ENCODE measurements at places on chromosomes 2 and 18.

- no peak for DNase-seq
Observed at GRCh38 chr18:45449418-45450227, 165.7 kb upstream of the SLC14A2 start.

GRCh38 chr2:152827944-152828343 lies 109.5 kb downstream of the ARL6IP6 start:
- DNase-seq = no peak

GRCh38 chr2:218371983-218372350 lies 10.1 kb upstream of the SLC11A1 start:
- DNase-seq = no peak

DNA sequence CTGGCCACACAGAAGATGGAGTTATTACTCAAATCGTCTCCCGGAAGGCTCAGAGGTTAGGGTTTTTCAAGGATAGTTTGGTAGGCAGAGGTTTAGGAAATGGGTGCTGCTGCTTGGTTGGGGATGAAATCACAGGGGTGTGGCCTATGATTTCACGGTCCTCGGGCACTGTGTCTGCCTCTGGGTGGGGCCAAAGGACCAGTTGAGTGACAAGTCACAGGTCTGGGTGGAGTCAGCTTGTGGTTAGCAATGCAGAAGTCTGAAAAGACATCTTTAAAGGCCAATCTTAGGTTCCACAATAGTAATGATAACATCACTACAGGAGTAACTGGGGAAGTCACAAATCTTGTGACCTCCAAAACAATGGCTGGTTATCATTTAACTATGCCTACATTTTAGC lies 387.8 kb downstream of the ZNF521 start:
- no peak for DNase-seq

DNA sequence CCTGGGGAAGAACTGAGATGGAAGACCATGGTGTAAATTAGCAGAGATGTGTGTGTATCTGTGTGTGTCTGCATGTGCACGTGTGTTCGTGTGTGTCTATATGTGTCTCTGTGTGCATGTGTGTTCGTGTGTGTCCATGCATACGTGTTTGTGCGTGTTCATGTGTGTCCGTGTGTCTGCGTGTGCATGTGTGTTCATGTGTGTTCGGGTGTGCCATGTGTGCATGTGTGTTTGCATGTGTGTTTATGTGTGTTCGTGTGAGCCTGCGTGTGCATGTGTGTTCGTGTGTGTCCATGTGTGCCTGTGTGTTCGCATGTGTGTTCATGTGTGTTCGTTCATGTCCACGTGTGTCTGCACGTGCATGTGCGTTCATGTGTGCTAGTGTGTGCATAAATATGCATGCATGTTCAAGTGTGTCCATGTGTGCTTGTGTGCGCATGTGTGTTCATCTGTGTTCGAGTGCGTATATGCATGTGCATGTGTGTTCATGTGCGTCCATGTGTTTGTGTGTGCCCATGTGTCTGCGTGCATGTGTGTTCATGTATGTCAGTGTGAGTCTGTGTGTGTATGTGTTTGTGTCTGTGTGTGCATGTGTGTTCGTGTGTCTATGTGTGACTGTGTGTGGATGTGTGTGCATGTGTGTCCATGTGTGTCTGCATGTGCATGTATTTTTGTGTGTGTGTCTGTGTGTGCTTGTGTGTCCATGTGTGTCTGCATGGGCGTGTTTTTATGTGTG lies 3.1 kb downstream of the NEU2 start:
- no peak for DNase-seq

DNA sequence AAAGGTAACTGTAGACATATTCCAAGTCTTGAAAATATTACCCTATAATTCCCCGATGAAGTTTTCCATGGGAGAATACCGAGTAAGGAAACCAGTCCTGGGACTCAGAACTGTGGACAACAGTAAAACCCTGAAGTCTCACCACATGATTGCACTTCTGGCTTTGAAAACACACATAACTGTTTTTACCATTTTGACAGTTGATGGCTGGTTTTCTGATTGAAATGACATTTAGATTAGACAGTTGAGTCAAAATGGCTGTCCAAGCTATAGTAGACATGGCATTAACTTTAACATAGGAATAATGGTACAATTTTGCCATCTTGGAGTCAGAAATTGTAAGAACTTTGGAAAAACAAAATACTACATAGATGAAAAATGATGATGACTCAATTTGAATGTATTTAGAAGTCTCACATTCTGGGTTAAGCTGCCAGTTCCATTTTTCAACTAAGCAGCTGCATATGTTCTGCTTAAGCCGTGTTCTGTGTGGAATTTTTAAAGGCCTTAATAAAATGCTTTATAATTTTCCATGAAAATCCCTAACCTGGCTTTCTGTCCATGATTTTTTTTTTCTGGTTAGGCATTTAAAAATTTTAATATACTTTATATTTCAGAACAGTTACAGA lies 38.3 kb upstream of the WIPF1 start:
- DNase-seq = no peak

- no peak for DNase-seq
Observed at GRCh38 chr2:211439011-211439410, 882.6 kb downstream of the CPS1 start.

- DNase-seq = no peak
Observed at GRCh38 chr2:39608686-39609441, 56.9 kb upstream of the TMEM178A start.

DNA sequence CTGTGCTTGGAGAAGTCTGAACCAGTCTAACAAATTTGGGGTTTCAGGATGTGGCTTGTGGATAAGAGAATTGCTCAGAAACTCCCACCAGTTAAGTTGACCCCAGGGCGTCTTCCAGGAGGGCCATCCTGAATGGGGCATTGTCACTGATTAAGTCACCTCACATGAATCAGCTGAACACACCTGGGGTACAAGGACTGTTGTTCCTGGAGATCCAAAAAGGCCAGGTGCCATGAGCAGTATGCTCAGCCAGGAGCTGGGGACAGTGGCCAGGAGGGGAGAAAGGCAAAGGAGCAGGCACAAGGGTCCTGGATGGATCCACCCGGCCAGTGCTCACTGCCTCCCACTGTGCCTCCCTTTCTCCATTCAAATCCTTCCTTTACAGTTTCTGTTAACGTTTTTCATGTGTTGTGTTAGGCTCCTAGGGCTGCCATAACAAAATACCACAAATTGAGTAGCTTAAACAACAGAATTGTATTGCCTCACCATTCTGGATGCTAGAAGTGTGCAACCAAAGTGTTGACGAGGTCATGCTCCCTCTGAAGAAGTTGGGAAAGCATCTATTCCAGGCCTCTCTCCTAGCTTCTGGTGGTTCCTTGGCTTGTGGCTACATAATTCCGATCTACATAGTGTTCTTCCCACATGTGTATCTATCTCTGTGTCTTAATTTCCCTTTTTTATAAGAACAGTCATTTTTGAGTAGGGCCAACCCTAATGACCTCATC lies 33.4 kb downstream of the TRABD2A start:
- DNase-seq = no peak

GRCh38 chr2:108536133-108536780 lies 2.0 kb downstream of the LIMS1 start:
- DNase-seq = no peak

- no peak for DNase-seq
Observed at GRCh38 chr2:157324331-157324843, 1.2 kb downstream of the ERMN start.

GRCh38 chr18:25062720-25063119 lies 289.2 kb downstream of the ZNF521 start:
- DNase-seq = no peak

DNA sequence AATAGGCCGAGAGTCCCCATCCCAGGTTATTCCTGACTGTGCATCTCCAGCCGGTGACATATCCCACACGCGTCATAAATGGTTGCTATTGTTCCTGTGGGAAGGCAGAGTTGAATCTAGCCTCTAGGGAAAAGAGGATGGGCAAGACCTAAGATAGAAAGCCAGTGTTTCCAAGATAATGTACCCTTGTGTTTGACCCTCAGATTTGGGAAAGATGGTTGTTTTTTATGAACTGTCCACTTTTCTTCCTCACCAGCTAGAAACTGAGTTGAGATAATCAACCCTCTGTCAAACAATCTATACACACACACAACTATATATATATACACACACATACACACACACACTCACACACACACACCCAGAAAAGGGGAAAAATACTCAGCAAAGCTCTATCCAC lies 131.0 kb downstream of the PRKCE start:
- DNase-seq = no peak

DNA sequence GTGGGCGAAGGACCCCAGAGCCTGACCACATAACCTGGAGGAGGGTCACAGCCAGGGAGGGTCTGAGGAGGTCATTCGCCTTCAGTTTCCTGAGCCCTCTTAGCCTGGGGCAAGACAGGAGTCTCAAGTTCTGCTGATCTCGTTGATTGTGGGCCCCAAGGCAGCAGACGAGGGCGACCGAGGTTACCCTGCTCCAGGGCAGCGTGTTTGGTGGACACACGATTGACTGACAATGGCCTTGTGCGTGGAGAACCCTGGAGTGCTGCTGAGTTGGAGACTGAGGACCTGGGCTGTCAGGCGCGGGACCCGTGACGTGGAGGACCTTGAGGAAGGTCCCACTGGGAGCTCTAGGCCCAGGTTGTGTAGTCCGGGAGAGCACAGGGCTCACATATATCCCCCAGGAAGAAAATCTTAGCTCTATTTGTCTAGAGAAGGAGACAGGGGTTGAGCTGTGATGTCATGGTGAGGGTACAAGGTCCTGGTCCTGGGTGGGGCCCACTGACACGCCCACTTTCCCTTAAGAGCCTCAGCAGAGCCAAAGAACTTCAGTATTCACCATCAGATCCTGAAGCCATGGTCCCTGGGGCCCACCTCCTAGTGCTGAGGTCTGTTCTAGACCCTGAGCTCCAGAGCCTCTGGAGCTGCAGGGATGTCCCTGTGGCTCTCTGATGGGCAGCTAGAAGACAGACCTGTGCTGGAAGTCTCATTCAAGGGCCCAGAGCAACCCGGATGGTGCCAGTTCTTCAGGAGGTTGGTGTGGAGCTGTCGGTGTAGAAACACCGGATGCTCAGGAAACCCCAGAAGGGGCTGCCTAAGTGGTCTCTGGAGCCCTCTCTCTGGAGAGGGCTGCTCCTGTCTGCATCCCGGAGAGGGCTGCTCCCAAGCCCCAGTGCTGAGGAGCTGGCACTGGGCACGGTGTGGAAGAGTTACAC lies 53.1 kb downstream of the DYSF start:
- DNase-seq = no peak

DNA sequence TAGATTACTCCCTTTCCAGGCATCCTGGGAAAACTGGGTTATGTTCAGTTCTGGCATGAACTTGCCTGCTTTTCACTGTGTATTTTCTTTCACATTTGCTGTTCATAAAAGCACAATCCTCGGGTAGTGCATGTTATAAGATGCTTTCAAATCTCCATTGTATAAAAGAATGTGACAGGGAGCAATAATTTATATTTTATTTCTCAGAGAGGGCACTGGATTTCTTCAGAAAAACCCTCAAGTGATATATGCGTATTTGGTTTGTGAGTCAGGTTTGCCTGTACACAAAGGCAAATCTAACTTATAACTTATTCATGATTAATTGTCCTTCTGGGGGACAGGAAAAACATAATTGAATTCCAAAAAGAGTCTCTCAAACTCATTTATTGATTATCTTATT lies 440.7 kb upstream of the MMADHC start:
- no peak for DNase-seq

DNA sequence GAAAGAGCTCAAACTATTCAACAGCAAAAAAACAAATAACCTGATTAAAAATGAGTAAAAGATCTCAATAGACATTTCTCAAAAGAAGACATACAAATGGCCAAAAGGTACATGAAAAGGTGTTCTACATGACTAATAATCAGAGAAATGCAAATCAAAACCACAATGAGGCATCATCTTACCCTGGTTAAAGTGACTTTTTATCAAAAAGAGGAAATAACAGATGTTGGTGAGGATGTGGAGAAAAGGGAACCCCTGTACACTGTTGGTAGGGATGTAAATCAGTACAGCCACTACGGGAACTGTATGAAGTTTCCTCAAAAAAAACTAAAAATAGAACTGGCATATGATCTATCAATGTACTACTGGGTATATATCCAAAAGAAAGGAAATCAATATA lies 39.8 kb upstream of the TMEM163 start:
- no peak for DNase-seq

DNA sequence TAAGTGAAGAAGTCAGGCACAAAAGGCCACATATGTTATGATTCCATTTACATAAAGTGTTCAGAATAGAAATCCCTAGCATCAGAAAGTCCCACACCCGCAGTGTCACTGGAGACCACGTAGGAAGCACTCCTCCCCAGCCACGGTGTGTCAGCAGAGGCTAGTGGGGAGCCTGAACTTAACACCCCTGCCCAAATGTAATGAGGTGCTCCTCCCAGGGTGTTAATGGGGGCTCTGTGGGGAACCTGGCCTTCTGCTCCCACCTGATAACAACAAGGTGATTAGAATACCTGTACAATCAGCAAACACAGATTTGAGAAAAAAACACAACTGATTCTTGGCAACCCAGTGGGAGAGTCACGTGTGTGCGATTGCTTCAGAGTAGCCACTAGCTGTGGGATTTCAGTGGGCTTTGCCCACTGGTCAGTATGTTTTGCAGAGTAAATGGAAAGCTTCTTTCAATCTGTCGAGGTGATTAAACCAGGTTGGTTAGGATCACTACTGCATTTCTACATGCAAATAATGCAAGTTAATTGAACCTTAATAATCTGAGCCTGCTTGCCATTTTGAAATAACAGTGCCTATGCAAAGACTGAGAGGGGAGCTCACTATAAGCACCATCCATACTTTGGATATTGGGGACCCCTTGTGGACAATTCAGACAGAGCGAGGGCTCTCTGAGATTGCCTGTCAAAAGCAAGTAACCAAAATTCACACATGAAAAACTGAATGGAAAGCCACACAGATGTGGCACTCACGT lies 20.6 kb upstream of the ATRAID start:
- DNase-seq = no peak

DNA sequence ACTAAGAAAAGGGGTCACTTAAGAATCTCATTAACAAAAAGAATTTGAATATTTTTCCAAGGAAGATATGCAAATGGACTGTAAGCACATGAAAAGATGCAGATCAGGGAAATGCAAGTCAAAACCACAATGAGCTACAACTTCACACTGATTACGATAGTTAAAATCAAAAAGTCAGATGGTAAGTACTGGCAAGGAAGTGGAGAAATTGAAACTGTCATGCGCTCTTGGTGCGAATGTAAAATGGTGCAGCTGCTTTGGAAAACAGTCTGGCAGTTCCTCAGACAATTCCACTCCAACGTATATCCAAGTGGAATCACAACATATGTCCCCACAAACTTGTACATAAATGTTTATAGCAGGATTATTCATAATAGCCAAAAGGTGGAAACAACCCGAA lies 81.4 kb downstream of the MSH2 start:
- no peak for DNase-seq

GRCh38 chr2:7027411-7027810 lies 110.2 kb downstream of the RNF144A start:
- no peak for DNase-seq

DNA sequence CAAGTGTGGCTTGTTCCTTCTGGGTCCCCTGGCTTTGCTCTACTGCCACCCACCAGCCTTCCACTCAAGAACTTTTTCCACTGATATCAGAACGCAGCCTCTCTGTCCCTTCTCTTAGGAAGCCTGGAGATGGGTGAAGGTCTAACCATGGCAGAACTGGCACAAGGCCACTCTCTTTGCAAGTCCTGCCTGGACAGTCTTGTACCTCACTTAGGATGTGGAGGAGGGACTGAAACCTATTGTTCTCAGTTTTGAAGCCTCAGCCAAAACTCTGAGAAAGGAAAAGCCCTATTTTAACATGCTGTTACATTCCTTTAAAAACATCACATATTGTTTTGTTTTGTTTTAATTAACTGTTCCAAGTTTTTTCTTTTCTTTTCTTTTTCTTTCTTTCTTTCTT lies 58.9 kb upstream of the NCOA1 start:
- DNase-seq = no peak

GRCh38 chr2:168450171-168450570 lies 5.9 kb upstream of the CERS6 start:
- no peak for DNase-seq
